AG09309 (cell line): ENCODE measurements at places on chromosomes 6 and 20.

GRCh38 chr20:17306427-17306826, 79.6 kb downstream of the PCSK2 start:
- no peak for DNase-seq

DNA sequence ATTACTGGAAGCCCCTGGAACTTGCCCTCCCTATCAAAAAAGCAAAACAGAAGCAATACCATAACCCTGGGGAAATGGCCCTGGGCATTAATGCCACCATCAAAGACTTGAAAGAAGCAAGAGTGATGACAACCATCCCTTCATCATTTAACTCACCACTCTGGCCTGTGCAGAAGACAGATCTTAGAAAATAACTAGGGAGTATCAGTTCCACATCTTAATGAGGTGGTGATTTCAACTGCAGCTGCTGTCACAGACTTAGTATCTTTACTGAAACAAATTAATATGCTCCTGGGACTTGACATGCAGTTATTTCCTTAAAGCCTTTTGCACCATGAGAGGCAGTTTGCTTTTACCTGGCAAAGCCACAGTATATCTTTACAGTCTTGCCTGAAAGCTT, 24.1 kb downstream of the CD164 start:
- DNase-seq, result no peak

DNA sequence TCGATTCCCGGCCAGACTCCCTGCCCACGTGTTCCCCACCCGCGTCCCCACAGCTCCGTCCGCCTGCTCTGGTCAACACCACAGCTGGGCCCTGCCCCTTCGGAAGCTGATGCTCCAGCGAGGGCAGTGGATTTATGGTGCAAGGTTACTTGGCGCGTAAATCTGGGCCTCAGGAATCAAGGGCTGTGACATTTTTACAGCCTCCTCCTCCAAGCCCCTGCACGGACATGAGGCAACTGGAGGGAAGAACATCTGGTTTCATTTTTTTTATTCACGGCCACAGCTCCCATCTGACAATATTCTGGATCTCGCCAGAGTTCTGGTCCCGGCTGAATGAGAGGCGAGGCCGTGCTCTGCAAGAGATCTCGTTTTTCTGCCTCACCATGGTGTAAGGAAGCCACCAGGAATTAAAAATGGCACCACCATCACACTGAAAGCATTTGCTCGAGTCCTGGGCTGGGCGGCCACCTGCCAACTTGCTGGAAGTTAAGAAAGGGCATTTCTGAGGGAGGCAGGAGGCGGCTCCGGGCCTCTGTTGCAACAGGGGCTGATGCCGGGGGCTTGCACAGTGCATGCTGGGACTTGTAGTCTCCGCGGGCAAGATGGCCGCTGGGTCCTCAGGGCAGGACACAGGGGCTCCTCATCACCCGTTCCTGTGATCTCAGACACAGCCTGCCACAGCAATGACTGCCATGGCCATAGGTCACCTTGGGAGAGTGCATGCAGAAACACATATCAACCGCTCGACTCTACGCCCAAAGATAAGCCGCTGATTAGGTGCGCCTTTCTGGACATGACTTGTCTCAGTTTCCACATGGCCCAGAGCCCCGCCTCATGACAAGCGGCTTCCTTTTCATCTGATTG, 148.5 kb downstream of the LY86 start:
- peak; percentile 87 for DNase-seq

DNA sequence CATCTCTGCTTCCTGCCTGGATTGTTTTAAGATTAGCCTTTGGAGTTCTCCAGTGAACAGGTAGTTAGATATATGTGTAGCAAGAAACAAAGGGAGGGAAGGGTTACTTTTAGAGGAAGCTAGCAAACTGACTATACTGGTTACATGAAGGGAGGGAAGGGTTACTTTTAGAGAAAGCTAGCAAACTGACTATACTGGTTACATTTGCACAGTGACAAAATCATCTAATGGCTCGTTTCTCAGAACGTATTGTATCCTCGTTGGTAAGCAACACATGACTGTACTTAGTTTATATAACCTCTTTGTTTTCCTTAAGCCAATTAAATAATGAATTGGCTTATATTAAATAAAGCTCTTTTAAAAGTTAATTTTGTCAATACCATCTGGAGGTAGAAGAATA, 540.9 kb downstream of the EPM2A start:
- no peak for DNase-seq

GRCh38 chr6:133855276-133855990, 33.5 kb upstream of the TCF21 start:
- DNase-seq, result no peak

- DNase-seq, result no peak
Measured at GRCh38 chr20:22617160-22617559, 32.8 kb upstream of the FOXA2 start.

DNA sequence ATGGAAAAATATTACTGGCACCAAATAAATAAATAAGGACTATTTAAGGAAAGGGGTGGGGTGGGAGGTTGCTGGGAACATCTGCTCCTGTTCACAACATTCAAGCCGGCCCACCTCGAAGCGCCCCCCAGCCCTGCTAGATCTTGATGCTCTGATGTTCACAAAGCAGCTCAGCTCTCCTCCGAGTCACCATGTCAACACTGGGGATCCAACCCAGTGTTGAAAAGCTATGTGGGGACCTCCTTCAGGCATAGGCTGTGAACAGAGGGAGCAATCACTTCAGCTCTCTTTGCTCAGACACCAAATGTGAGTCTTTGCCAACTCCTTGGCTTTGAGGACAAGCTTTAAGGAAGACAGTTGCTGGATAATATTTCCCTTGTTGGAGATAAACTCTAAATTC, 176.8 kb upstream of the NT5E start:
- DNase-seq, result no peak

GRCh38 chr6:159152782-159153181, 16.4 kb upstream of the FNDC1 start:
- no peak for DNase-seq

GRCh38 chr6:125793863-125794262, 3.1 kb downstream of the NCOA7 start:
- DNase-seq, result no peak

- no peak for DNase-seq
Measured at GRCh38 chr20:63602321-63602720, 24.6 kb downstream of the GMEB2 start.

- no peak for DNase-seq
Measured at GRCh38 chr6:53845280-53846195, 50.7 kb downstream of the LRRC1 start.

DNA sequence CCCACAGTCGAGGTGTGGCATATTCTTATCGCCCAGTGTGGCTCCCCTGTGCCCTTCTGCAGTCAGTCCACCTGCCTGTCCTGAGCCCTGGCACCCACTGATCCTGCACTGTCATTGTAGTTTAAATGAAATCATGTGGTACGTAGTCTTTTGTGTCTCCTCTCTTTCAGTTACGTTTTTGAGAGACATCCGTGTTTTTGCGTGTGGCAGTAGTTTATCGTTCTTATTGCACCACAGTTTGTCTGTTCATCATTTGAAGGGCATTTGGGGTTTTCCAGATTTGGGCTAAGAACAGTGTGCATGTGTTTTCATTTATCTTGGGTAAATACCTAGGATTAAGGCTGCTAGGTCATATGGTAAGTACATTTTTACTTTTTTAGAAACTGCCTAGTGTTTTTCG, 49.3 kb downstream of the SPATA2 start:
- peak; percentile 96 for DNase-seq

GRCh38 chr6:154482858-154483257, 27.6 kb downstream of the CNKSR3 start:
- no peak for DNase-seq
